ENCODE measurements at places on chromosomes 16 and 17.

DNA sequence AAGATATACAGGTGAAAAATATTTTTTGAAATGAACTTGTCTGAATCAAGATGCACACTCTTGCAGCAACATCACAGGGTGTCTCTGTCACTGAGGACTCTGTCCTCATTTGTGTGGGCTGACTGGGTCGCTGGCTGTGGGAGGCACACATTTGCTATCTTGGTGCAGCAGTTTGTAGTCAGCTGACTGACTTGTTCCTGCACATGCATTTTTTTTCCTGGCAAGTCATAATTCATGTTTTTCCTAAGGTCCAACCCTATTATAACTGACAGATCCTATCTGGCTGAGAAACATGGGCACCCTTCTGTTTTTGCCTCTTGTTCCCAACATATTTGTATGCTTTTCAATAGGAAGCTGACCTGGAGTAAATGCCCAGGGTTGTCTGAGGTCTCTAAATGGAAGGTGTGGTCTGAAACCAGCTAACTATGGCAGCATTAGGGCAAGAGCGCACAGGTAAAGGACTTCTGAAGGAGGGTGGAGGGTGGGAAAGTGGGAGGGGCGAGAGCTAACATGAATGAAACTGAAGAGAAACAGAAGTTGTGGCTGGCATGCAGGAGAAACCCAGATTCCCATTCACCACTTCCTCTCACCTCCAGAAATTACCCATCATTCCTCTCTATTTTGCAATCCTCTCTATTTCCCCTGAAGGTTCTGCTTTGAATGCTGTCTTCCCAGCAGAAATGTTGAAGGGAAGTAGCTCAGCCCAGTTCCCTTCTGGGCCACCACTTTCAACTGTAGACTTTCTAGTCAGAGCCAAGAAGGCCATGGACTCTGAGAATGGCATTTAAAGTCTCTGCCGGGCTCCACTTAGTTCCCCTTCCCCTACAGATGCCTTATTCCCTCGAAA lies 166.1 kb downstream of the PRKCA start:
- no peak for DNase-seq

- DNase-seq: peak; percentile 86
Observed at GRCh38 chr17:76623271-76624146, 20.0 kb downstream of the ST6GALNAC1 start.

- no peak for DNase-seq
Observed at GRCh38 chr17:67198131-67198530, 46.9 kb downstream of the HELZ start.

DNA sequence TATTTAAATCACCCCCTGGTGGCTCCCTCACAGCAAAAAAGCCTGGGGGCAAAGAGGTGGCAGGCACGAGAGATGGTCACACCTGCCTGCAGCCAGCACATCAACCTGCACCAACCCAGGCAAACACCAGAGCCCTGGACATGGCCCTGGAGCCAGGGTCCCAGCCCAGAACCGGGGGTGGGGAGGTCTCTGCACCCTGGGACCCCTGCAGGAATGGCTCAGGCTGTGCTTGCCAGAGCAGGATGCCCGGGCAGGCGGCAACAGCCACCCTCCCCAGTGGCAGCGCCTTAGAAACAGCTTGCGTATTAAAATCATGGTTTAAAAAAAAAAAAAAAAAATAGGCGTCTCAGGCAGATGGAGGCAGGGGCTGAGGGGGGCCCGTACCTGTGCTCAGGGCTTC lies 16.2 kb downstream of the MYBBP1A start:
- DNase-seq: no peak

GRCh38 chr17:18920911-18921441 lies 31.0 kb upstream of the SLC5A10 start:
- DNase-seq: no peak

DNA sequence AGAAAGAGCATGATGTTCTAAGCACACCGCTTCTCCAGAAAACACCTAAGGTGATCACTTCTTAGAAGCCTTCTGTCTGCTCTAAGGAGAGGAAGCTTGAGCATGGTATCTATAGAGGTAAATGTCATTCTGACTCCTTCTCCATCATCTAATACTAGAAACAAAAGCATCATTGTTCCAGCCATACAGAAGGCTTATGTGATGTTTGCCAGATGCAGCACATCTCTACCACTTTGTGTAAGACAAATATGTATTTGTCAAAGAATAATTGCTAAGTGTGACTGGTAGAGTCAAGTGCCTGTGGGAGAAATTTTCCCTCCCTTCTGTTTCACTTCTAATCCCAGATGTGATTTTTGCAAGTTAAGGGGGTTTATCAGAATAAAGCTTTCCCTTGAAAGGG lies 217.1 kb downstream of the HS3ST3A1 start:
- DNase-seq: no peak

DNA sequence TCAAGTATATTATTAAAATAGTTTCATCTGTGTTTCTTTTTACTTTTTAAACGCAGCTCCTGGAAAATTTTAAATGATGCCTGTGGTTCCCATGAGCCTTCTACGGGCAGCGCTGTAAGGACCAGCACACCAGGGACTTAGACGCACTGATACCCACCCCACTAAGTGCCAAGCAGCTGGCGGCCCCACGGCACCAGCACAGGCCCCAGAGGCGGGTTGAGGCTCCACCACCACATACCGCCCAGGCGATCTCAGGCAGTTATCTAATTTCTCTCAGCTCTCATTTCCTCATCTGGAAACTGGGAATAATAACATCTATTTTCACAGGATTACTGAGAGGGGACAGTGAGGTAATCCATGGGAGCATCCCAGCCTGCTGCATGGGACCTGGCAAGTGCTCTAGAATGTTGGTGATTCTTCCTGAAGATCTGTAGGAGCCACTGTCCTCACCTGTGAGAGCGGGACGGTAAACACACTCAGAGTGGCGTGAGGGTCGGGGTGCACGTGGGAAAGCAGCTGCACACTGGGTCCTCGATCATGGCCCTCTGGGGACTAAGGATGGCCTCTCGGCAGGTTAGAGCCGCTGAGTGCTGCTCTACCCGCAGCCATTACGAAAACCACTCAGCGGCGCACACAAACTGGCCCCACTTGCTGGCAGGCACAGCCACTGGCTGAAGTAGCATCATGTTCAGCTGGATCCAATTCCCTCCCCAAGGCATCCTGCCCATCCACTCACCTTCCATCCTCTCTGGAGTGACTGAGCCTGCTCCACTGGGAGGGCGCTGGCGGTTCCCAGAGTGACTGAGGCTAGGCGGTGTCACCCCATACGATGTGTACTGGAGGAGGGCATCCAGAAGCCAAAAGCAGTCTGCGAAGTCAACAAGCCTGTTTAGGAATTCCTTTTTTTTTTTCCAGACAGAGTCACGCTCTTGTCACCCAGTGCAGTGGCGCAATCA lies 17.6 kb upstream of the SLC38A8 start:
- no peak for DNase-seq

- DNase-seq: no peak
Observed at GRCh38 chr16:24988593-24989338, 26.4 kb downstream of the ARHGAP17 start.

DNA sequence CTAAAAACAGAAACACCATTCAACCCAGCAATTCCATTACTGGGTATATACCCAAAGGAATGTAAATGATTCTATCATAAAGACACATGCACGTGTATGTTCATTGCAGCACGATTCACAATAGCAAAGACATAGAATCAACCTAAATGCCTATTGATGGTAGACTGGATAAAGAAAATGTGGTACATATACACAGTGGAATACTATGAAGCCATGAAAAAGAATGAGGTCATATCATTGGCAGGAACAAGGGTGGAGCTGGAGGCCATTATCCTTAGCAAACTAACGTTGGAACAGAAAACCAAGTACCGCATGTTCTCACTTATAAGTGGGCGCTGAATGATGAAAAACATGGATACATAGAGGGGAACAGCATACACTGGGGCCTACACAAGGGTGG lies 77.2 kb upstream of the MYOCD start:
- no peak for DNase-seq

DNA sequence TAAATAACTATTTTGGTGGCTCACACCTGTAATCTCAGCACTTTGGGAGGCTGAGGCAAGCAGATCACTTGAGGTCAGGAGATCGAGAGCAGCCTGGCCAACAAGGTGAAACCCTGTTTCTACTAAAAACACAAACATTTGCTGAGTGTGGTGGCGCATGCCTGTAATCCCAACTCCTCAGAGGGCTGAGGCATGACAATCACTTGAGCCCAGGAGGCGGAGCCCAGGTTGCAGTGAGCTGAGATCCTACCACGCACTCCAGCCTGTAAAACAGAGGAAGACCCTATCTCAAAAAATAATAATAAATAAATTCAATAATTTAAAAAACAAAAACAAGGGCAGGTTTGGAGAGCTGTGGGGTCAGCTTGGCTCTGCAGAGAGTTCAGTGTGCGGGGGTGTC lies 5.7 kb upstream of the SLC4A1 start:
- no peak for DNase-seq

DNA sequence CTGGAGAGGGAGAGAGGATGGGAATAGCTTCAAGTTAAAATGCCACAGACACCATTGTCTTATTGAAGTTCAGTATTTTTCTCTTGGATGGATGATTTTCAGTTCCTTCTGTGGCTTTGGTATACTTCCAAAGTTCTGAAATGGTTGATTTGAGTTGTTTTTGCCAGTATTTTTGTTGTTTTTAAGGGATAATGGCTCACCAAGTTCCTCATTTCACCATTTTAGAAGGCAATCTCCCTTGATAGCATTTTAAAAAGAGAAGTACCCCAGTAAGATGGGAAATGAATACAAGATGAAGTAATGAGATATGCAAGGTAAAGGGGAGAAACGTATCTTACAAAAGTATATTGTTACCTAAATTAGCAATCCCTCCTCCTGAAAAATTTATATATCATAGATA lies 18.5 kb upstream of the SPDYE4 start:
- no peak for DNase-seq

- no peak for DNase-seq
Observed at GRCh38 chr17:81312624-81313325, 17.7 kb upstream of the SLC38A10 start.

DNA sequence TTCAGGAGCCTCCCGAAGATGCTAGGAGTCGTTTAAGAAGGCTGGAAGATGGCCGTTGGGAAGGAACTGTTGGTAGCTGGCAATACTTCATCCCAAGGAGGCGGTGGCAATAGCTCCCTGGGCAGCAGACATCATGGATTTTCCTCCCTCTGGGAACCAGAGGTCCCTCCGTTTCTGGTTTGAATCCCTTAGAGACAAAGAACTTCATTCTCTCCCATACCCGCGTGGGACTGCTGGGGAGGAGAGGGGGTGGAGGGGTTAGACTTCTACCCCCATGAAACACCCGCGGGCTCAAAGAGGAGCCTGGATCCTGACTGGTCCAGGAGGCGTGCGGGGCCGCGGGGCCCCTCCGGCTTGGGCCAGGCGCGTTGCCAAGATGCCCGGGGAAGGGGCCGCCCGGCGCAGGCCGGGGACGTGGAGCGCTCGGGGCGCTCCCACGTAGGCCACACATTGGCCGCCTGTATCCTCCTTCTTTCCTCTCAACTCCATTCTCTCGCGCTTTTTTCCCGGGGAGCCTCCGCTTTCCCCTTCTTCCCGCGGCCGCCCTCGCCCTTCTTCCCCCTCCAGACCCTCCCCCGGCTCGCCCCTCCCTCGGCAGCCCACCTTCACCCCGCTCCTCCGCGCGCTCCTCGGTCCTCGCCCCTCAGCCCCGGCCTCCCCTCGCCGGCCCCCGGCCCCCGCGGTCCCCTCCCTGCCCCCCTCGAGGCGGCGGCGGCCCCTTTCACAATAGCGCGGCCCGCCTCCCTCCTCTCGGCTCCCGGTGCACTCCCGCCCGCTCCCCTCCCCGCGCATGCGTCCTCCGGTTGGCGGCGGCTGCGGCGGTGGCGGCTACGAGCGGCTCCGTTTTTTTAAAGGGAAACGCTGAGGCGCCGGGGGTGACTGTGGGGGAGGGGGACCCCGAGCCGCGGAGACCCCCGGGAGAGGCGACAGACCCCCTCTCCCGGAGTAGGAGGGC lies at the start of gene MSL1:
MSL1 (plus strand) TSS at position 791 of the 955 bp plus-strand sequence. CDS start 642 bp downstream, outside the sequence.
- peak; percentile 94 for DNase-seq

- no peak for DNase-seq
Observed at GRCh38 chr16:3948378-3948995, 68.0 kb upstream of the CREBBP start.

- DNase-seq: no peak
Observed at GRCh38 chr16:88130681-88131080, 179.4 kb downstream of the BANP start.

GRCh38 chr17:12128946-12129345 lies 108.3 kb downstream of the MAP2K4 start:
- no peak for DNase-seq

DNA sequence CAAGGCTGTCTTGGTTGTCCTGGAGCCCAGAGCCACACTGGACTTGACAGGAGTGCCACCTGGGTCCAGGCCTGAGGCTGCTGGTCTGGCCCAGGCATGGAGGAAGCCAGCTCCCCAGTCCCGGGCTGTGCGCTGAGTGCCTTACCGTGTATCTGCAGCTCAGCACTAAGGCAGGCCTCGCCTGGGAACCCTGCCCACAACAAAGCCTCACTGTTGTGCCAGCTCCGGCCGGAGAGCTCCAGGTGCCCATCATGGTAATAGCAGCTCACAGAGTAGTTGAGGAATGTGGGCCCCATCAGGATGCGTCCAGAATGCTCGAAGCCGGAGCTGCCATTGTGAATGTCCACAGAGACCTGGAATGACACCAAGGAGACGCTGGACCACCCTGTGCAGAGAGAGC lies 72.2 kb downstream of the RMI2 start:
- peak; percentile 80 for DNase-seq

DNA sequence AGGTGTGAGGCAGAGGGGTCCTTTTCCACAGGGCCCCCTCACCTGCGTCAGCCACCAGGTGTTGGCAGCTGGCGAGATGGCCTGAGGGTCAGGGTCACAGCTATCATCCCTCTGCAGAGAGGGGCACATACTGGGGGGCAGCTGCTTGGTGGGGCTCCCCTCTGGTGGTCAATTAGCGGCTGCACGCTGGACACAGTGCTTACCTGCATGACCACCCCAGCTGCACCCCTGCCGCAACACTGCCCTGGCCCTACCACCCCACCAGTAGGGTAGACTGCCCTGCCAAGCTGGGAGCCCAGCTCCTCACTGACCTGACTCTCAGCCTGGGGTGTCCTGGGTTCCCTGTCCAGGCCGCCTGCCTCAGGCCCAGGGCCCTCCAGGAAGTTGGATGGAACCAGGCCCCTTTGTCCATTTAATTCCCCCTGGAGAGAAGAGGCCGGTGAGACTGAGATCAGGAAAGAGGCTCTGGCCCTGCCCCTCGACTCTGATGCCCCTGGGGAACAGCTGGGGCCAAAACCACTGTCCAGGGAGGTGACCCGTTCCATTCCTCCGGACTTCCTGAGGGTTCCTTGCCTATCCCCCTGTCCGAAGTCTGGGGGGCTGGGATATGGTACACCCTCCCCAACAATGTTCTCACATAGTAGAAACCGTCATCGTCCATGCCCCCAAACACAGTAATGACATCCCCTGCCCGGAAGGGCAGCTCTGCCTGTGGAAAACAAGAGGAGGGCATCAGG lies 23.7 kb downstream of the TSPOAP1 start:
- no peak for DNase-seq

Data from left ventricle myocardium superior (tissue), 1 donor.